ENCODE measurements at places on chromosomes 3 and 15.
A peak's percentile ranks its signal among the peaks of the same experiment; 100 is the strongest.

DNA sequence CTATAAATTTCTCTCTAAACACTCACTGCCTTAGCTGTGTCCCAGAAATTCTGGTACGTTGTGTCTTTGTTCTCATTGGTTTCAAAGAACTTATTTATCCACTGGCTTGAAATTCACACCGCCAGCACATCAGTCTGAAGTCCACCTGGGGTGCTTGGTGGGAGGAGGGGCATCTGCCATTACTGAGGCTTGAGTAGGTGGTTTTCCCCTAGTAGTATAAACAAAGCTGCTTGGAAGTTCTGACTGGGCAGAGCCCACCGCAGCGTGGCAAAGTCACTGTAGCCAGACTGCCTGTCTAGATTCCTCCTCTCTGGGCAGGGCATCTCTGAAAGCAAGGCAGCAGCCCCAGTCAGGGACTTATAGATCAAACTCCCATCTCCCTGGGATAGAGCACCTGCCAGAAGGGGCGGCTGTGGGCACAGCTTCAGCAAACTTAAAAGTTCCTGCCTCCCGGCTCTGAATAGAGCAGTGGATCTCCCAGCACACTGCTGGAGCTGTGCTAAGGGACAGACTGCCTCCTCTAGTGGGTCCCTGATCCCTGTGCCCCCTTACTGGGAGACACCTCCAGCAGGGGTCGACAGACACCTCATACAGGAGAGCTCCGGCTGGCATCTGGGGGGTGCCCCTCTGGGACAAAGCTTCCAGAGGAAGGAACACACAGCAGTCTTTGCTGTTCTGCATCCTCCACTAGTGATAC lies 114.1 kb downstream of the SUCLG2 start:
- DNase-seq, result no peak

GRCh38 chr3:59727902-59728586 lies 678.2 kb upstream of the CFAP20DC start:
- DNase-seq, result no peak

GRCh38 chr3:10392244-10392643 lies 71.3 kb upstream of the SEC13 start:
- peak; percentile 20 for DNase-seq

- peak; percentile 96 for DNase-seq
Observed at GRCh38 chr15:99454941-99455788, 110.6 kb upstream of the MEF2A start.

DNA sequence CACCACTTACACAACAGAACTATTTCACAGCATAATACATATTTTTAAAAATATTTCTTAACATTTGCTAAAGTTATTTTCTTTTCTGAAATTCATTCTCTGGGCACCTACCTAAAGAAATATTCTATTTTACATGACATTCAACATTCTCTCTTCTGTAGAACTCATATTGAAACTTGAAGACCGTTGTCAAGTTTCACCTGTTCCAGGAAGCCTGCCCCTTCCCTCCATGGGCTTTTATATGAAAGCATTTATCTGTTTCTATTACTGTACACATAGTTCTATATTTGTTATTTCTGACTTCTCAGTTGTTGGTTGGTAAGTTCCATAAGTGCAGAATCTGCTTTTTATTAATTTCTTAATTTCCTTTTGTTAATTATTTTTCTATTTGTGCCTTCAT lies 204.3 kb upstream of the ALCAM start:
- no peak for DNase-seq

DNA sequence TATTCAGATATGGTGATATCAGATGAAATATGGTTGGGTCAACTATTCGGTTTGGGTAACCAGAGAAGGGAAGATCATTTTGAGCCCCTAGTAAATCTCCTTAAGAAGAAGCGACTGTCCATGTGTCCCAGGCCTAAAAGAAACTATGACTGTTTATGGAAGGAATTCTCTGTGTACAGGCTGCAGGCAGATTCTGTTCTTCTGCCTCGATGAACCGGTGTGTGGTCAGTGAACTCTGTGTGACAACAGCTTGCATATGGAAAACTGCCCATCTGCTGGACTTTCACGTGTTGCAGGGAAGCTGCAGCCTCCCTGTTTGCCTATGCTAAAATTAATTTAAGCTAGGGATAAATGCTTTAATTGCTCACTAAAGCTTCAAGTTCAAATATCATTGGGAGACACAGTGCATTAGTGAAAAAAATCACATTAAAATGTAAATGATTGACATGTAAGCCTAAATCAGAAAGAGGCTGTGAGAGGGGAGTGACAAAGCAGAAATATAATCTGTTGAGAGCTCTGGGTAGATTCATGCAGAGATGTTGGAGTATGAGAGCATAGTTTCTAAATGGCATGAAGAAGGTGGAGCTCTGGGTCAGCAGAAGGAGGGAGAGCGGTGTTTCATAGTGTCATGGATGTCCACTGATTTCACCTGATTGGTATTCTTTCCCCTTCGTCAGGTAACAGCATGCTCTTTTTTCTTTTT lies 65.4 kb upstream of the PFN2 start:
- DNase-seq, result no peak

- DNase-seq, result no peak
Observed at GRCh38 chr15:56613811-56614210, 119.5 kb downstream of the ZNF280D start.

GRCh38 chr3:162112719-162113118 lies 616.1 kb downstream of the OTOL1 start:
- no peak for DNase-seq

- DNase-seq, result no peak
Observed at GRCh38 chr15:27889258-27889657, 209.9 kb downstream of the OCA2 start.

- DNase-seq, result no peak
Observed at GRCh38 chr15:31840849-31841476, 189.4 kb upstream of the CHRNA7 start.

DNA sequence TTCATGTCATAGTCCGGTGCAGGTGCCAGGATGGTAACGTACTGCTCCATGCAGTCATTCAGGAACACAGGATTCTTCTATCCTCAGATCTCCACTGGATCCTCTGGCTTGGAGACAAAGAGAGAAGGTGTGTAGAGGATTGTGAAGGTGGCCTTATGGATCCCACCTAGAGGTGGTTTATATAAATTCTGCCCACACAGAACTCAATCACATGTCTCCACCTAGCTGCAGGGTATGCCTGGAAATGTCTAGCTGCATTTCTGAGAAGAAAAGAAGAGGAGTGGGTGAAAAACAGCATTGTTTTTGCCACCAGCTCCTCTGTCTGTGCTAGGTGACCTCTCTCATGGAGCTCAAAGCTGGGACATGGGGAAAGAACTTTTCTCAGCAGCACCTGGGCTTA lies 478.7 kb downstream of the PDCD6IP start:
- no peak for DNase-seq

DNA sequence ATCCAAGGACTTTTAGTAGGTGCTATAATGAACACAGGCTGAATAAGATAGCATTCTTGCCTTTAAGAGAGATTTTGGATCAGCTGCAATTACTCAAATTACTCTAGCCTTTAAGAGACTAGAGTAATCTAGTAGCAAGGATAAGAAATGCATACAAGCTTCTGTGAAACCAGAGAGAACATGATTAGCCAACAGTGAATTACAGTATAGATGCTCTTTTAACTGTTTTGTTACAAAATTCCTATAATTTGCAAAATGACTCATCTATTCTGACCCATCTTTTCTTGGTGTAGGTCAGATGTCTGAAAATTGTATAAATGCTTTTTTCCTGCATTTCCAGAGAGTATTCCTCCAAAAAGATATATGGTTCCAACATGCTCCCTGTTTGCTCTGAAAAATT lies 66.9 kb downstream of the CEP63 start:
- peak; percentile 40 for DNase-seq

All from choroid plexus epithelial cell (primary cell).